ENCODE measurements at places on chromosomes 7 and 10.

DNA sequence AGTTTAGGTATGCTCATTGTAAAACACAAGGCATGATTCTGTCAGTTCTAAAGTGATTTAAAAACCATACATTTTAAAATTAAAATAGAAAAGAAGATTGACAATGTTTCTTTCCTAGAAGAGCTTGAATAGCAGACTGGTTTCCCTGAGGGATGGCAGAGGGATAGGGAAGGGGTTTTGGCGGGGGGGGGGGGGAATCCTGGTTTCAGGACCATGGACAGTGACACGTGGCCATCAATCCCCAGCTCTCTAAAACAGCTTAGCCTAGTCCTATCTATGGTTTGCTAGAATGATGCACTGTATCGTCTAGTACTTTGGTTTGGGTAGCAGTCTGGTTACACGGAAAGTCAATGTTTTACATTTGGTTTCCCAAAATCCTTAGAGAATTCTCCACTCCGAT, 88.7 kb downstream of the PHYHIPL start:
- no peak for DNase-seq

- DNase-seq = no peak
Observed at GRCh38 chr7:111268941-111269340, 178.0 kb downstream of the LRRN3 start.

- DNase-seq = no peak
Observed at GRCh38 chr7:157653827-157654207, 317.0 kb downstream of the DNAJB6 start.

- DNase-seq = no peak
Observed at GRCh38 chr7:7732621-7733281, 14.3 kb upstream of the RPA3 start.

GRCh38 chr10:21953585-21954057, 49.9 kb downstream of the DNAJC1 start:
- no peak for DNase-seq
